ENCODE measurements at places on chromosomes 12 and 14.

GRCh38 chr14:102066041-102066451, 20.8 kb downstream of the HSP90AA1 start:
- no peak for DNase-seq

- DNase-seq, result no peak
Observed at GRCh38 chr14:90726656-90727055, 89.6 kb downstream of the TTC7B start.

- no peak for DNase-seq
Observed at GRCh38 chr14:95329941-95330340, 10.2 kb upstream of the CLMN start.

- peak; percentile 83 for DNase-seq
Observed at GRCh38 chr12:59403259-59403932, 192.4 kb upstream of the SLC16A7 start.

GRCh38 chr14:78788467-78789360, 618.5 kb downstream of the NRXN3 start:
- no peak for DNase-seq

DNA sequence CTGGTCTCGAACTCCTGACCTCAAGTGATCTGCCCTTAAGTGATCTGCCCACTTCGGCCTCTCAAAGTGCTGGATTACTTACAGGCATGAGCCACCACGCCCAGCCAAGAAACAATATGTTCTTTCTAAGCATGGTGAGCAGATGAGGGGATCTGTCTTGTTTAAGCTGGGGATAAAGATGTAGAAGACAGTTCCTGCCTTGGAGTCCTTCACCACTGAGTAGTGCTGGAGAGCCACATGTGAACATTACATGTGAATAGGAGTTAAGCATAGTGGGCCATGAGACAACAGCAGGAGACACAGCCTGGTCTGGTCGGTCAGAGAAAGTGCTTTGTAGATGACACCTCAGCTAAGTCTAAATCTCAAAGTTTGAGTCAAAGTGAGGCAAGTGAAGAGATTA, 26.0 kb downstream of the TMBIM6 start:
- peak; percentile 26 for DNase-seq

- DNase-seq, result no peak
Observed at GRCh38 chr12:52757449-52758176, 19.5 kb downstream of the KRT76 start.

DNA sequence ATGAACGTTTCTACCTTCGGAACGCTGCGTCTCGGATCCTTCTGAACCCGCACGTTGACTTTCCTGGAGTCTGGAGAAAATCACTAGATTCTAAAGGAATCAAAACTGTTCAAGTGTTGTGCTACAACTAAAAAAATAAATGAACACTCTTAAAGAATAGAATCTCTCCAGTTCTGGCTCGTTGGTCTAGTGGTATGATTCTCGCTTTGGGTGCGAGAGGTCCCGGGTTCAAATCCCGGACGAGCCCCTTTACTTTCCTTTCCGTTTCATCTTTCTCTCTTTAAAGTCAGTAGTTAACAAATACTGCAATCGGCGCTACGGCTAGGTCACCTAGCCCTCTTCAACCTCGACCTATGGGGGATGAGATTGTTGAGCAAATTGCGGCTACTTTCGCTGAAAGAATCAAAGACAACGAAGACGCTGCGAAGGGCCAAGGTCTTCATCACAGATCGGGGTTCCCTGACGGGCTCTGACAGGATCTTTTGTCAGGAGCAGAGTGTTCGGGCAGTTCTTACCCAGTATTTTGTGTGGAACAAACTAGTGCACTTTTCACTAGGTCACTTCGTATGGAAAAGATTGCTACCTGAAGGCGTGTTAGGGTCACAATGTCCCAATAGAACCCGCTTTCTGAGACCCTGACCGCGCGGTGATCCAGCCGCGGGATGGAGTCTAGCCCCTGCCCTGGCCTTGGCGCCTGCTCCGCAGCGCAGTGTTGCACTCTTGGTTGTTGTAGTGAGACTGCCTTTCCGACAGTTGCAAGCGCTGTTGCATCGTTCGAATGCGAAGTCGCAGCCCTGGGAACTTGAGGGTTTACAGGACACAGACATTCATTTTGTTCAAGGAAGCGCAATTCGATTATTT, 8.4 kb downstream of the OR6S1 start:
- DNase-seq, result peak; percentile 95

Data from SK-MEL-5 (cell line).